ENCODE measurements at places on chromosomes 12 and 14. TPM values are rescaled to one million over a fixed set of nuclear protein-coding genes. Genes with fewer than 3 reads are reported as not detected.

- no peak overlapping the region for H3K4me3 ChIP-seq
- H3K27ac ChIP-seq, result no peak overlapping the region
- H3K4me1 ChIP-seq, result no peaks in the 10 kb centered on the region
- DNase-seq, result no peak
- no peaks in the 10 kb centered on the region for H3K36me3 ChIP-seq
Observed at GRCh38 chr14:40727107-40727506, 879.6 kb upstream of the LRFN5 start.

- H3K27me3 ChIP-seq, result no peaks in the 10 kb centered on the region
- no peak overlapping the region for H3K4me3 ChIP-seq
- H3K4me1 ChIP-seq, result no peaks in the 10 kb centered on the region
- DNase-seq, result no peak
Observed at GRCh38 chr14:96895658-96896271, 98.6 kb downstream of the VRK1 start.

COL2A1 gene
- total RNA-seq, result not detected

DNA sequence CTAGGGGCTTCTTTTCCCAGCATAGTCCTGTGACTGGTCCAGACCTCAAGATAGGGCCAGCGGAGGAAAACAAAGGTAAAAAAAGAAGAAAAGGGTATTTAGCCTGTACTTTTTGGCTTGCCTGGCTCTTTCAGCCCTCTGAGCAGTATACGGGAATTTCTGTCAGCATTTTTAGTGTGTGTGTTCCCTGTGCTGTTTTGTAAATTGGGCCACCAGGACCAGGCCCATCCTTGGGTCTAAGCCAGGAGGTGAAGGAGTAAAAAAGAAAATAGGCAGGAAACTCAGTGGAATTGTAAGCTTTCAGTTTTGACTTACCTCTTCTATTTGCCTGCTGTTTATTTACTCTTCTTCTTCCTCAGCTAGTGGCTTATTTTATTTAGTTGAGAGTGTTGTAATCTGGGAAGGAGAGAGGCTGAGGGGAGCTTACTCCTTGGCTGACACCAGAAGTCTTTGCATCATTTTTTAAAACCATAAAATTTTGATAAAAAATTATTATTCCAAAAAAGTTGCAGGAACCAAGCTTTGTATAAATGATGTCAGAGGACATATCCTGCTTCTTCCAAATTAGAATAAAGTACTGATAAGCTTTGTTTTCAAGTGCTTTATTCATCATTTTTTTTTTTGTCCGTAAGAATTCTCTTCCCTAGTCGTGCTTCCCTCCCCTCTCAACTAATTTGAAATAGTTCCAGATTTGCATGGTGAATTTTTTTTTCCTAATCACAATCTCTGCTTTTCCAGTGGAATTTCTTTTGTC is 63.7 kb downstream of the DIP2B start:
- no peak overlapping the region for H3K4me3 ChIP-seq
- no peaks in the 10 kb centered on the region for H3K36me3 ChIP-seq
- H3K27me3 ChIP-seq, result no peaks in the 10 kb centered on the region

DNA sequence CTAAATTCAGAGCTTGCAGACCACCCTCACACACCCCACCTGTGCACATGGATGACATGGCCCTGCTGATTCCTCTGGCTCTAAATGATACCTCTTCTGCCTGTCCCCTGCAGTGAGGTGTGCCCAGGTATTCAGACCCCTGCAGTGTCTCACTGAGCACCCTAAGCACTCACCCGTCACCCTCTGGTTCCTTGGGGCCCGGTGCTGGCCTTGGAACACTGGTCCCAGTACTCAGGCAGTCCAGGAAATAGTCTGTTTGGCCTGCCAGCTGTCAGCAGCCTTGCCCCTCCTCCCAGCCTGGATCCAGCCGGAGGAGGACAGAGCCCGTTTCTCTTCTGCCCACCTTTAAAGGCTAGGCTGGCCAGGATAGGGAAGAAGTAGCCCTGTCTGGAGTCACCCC is 44.9 kb downstream of the ESRRB start:
- H3K4me1 ChIP-seq, result no peaks in the 10 kb centered on the region
- no peak for DNase-seq
- no peak overlapping the region for H3K4me3 ChIP-seq
- no peaks in the 10 kb centered on the region for H3K36me3 ChIP-seq
- H3K27me3 ChIP-seq, result no peaks in the 10 kb centered on the region
- no peak overlapping the region for H3K27ac ChIP-seq

GRCh38 chr14:69010648-69011047 is 31.5 kb upstream of the ACTN1 start:
- H3K27me3 ChIP-seq, result no peaks in the 10 kb centered on the region
- no peak overlapping the region for H3K27ac ChIP-seq
- H3K4me1 ChIP-seq, result no peaks in the 10 kb centered on the region
- peak; percentile 24 for DNase-seq

- H3K36me3 ChIP-seq, result no peaks in the 10 kb centered on the region
- DNase-seq, result peak; percentile 86
- peaks cover 98% of the 10 kb centered on the region for H3K4me1 ChIP-seq
- peak overlapping the region; percentile 62 for H3K27ac ChIP-seq
- peak overlapping the region; percentile 75 for H3K4me3 ChIP-seq
- no peaks in the 10 kb centered on the region for H3K27me3 ChIP-seq
Observed at GRCh38 chr14:61350427-61351270, 29.3 kb downstream of the PRKCH start.

- peak overlapping the region; percentile 99 for H3K27ac ChIP-seq
- peaks cover 51% of the 10 kb centered on the region for H3K36me3 ChIP-seq
- H3K4me3 ChIP-seq, result peak overlapping the region; percentile 78
- no peak for DNase-seq
- H3K27me3 ChIP-seq, result no peaks in the 10 kb centered on the region
Observed at GRCh38 chr14:61470261-61470960, 149.0 kb downstream of the PRKCH start.

- H3K4me3 ChIP-seq, result no peak overlapping the region
- H3K4me1 ChIP-seq, result no peaks in the 10 kb centered on the region
- H3K27me3 ChIP-seq, result no peaks in the 10 kb centered on the region
- no peak for DNase-seq
- H3K27ac ChIP-seq, result no peak overlapping the region
Observed at GRCh38 chr14:35747379-35747778, 61.7 kb downstream of the RALGAPA1 start.

DNA sequence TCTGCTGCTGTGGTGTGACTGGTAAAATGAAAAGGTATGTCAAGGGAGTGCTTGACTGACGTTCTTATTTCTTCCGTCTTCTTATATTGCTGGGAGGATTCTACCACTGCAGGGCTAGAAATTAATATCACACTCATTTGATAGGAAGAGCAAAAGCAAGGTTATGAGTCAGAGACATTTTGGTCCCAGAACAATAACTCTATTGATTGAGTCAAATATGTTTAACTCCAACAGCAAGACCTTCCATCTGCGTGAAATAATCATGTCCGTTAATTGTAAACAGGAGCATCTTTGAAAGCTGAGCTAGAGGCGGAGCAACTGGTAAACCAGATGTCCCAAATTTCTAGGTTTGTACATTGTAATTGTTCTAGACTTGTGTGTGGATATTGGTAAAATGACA is 1293.6 kb downstream of the AACS start:
- no peaks in the 10 kb centered on the region for H3K4me1 ChIP-seq
- H3K27me3 ChIP-seq, result no peaks in the 10 kb centered on the region
- H3K27ac ChIP-seq, result no peak overlapping the region

DNA sequence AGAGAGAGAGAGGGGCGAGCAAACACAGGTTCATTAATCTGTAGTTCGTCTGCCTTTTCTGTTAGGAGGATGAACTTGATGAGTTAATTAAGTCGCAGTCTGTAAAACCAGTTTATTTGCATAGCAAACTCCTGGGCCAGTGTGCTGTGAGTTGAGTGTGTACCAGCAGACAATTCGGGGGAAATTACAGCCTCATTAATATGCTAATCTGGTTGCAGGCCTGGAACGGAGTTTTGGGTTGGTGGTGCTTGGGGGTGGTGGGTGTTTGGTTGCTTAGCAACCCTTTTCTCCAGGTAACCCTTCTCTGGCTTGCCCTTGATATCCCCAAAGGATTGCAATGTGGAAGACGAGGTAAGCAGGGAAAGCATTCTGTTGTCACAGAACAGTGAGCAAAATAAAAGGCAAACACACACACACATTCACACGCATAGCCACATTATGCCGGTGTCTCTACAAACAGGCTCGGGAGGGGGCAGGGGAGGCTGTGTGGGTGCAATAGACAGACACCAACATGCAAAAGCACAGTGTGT is 29.2 kb upstream of the LHX5 start:
- no peak overlapping the region for H3K27ac ChIP-seq
- no peaks in the 10 kb centered on the region for H3K36me3 ChIP-seq
- peaks cover 9% of the 10 kb centered on the region for H3K27me3 ChIP-seq
- no peaks in the 10 kb centered on the region for H3K4me1 ChIP-seq

GRCh38 chr12:51357374-51358047 is 11.0 kb upstream of the CELA1 start:
- no peaks in the 10 kb centered on the region for H3K27me3 ChIP-seq
- peaks cover 8% of the 10 kb centered on the region for H3K36me3 ChIP-seq
- H3K4me3 ChIP-seq, result no peak overlapping the region
- no peak for DNase-seq
- no peak overlapping the region for H3K27ac ChIP-seq
- no peaks in the 10 kb centered on the region for H3K4me1 ChIP-seq

- no peak overlapping the region for H3K27ac ChIP-seq
- no peak overlapping the region for H3K4me3 ChIP-seq
- H3K36me3 ChIP-seq, result no peaks in the 10 kb centered on the region
- peak; percentile 46 for DNase-seq
- H3K4me1 ChIP-seq, result no peaks in the 10 kb centered on the region
Observed at GRCh38 chr14:56474419-56475022, 105.1 kb upstream of the TMEM260 start.

PAX9 gene
- 0.42 TPM for total RNA-seq

DNA sequence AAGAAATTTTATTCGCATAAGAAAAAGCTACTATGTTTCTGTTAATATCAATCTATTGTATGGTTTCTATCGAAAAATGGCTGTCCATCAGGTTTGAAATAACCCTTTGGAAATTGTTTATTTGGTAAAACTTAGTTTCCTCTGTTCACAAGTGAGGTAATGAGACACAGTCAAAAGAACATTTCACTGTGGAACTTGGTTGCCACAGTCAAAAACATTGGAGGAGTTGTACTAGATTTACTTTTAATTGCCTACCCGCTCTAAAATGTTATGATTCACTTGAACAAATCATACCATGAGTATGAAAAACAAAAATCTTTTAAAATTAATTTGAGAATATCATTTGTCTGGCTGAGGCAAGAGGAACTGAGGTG is 46.5 kb downstream of the ITPR2 start:
- no peaks in the 10 kb centered on the region for H3K27me3 ChIP-seq
- DNase-seq, result no peak
- H3K4me3 ChIP-seq, result no peak overlapping the region
- peaks cover 3% of the 10 kb centered on the region for H3K4me1 ChIP-seq
- H3K27ac ChIP-seq, result no peak overlapping the region
- peaks cover 7% of the 10 kb centered on the region for H3K36me3 ChIP-seq

DNA sequence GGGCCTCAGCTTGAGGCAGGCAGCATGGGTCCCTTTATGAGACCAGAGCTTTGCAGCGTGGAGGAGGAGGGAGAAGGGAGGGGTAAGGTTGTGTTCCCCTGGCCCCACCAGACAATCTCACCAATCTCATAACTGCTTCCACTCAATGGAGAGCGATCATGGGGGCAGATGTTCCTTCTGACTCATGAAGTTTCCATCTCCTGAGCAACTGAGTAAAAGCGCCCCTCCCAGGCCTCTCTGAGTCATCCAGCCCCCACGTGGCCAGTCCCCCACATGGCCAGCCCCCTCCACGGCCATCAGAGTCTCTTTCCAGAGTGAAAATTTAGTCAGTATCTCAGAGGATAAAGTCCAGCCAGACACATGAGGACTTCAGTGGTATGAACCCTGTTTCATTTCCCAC is 39.2 kb upstream of the PLXNC1 start:
- no peaks in the 10 kb centered on the region for H3K4me1 ChIP-seq
- no peak for DNase-seq

GRCh38 chr14:65910108-65910786 is 497.7 kb downstream of the FUT8 start:
- H3K4me1 ChIP-seq, result peaks cover 14% of the 10 kb centered on the region
- H3K36me3 ChIP-seq, result no peaks in the 10 kb centered on the region
- DNase-seq, result no peak

DNA sequence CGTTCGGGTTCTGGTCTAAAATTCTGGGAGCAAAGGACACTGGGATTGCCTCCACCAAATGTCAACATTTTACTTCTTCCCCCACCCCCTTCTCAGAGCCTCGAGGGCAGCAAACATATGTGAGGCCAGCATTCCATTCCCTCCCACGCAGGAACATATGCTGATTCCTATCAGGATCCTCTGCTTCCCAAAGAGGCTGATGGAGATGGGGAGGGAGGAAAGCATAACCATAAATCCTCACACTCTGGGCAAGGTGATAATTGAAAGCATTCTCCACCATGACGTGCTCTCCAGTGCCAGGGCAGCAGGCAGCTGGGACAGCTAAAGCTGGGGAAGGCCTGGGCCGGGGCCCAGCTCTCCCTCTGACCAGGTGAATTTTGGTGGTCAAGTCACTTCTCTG is 395.0 kb downstream of the ZFP36L1 start:
- DNase-seq, result no peak
- H3K4me1 ChIP-seq, result peaks cover 21% of the 10 kb centered on the region
- H3K4me3 ChIP-seq, result no peak overlapping the region
- no peaks in the 10 kb centered on the region for H3K36me3 ChIP-seq

DNA sequence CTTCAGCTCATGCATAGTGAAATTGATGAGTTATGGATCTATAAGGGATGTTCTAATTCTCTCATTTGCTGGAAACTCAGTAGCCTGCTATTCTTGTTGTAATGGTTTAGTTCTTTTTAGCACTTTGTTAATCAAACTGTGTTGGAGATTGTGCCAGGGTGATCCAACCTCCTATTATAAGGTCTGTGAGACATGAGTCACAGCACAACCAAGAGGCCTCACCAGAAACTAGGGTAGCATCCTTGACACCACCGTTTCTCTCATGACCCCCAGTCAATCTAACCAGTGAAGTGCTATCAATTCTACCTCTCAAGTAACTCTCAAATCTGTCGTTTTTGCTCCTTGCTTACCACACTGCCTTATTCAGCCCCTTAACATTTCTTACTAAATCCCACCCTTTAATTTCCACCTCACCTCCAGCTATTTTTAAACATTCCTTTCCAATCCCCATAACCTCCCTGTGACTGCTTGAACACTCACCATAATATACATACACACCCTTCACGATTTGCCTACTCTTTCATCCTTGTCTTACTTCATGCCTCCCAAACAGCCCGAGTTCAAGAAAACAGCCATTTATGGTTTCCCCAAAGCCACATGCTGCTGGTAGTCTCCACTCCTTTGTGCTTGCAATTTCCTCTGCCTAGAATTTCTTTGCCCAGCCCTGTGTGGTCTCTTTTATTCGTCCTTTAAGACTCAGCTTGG is 53.9 kb upstream of the NUDT4 start:
- no peak for DNase-seq
- no peaks in the 10 kb centered on the region for H3K36me3 ChIP-seq
- H3K4me1 ChIP-seq, result no peaks in the 10 kb centered on the region
- no peaks in the 10 kb centered on the region for H3K27me3 ChIP-seq

POTEG gene
- total RNA-seq, result not detected

RNASE3 gene
- total RNA-seq, result not detected

FIGNL2 gene
- 0.27 TPM for total RNA-seq

GRCh38 chr12:67451206-67451605 is 182.0 kb downstream of the CAND1 start:
- H3K36me3 ChIP-seq, result no peaks in the 10 kb centered on the region
- H3K27ac ChIP-seq, result no peak overlapping the region
- H3K27me3 ChIP-seq, result no peaks in the 10 kb centered on the region
- no peak overlapping the region for H3K4me3 ChIP-seq
- no peak for DNase-seq

- no peak overlapping the region for H3K4me3 ChIP-seq
- no peaks in the 10 kb centered on the region for H3K27me3 ChIP-seq
- H3K36me3 ChIP-seq, result no peaks in the 10 kb centered on the region
- H3K4me1 ChIP-seq, result no peaks in the 10 kb centered on the region
- DNase-seq, result no peak
- H3K27ac ChIP-seq, result no peak overlapping the region
Observed at GRCh38 chr12:105947906-105948305, 190.8 kb downstream of the NUAK1 start.

All from CD4-positive, CD25-positive, alpha-beta regulatory T cell (primary cell).